ENCODE measurements at places on chromosomes 12 and 14.

- H3K27ac ChIP-seq: peak overlapping the region; percentile 15
- no peaks in the 10 kb centered on the region for H3K27me3 ChIP-seq
- H3K4me1 ChIP-seq: peaks cover 33% of the 10 kb centered on the region
- peak overlapping the region; percentile 52 for H3K4me3 ChIP-seq
- DNase-seq: no peak
Measured at GRCh38 chr12:3837049-3837448, 36.1 kb downstream of the PARP11 start.

DNA sequence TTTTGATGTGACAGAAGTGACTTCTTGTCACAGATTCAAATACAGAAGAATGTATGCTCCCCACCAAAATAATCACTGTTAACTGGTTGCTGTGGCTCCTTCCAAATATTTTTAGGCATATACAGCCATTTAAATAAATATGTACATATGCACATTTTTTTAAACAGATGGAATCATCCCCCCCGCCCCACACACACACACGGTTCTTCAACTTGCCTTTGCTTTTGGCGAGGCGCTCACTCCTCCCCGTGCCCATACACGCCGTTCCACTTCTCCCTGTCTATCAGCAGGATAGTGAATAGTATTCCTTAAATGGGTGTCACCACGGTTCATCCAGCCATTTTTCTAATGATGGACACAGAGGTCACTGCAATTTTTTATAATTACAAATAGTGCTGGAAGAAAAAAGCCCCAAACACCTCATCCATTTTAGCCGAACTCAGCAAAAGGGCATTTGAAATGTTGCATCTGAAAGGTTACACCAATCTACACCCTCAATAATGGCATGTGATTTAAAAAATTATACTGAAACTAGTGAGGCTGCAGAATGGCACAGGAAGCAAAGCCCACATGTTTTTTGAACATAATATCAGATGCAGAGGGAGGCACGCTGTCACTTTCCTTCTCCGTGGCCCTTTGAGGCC is 39.2 kb upstream of the MEG3 start:
- H3K4me1 ChIP-seq: no peaks in the 10 kb centered on the region
- no peak overlapping the region for H3K4me3 ChIP-seq
- no peak for DNase-seq
- H3K27me3 ChIP-seq: peaks cover 5% of the 10 kb centered on the region

- DNase-seq: no peak
- H3K4me1 ChIP-seq: peaks cover 15% of the 10 kb centered on the region
- no peak overlapping the region for H3K4me3 ChIP-seq
- peaks cover 19% of the 10 kb centered on the region for H3K27me3 ChIP-seq
Measured at GRCh38 chr14:95700221-95700976, 13.5 kb downstream of the TCL1A start.

GRCh38 chr12:56029166-56029519 is 8.3 kb downstream of the IKZF4 start:
- DNase-seq: no peak
- H3K27ac ChIP-seq: peak overlapping the region; percentile 17
- no peaks in the 10 kb centered on the region for H3K4me1 ChIP-seq
- H3K27me3 ChIP-seq: no peaks in the 10 kb centered on the region
- peaks cover 6% of the 10 kb centered on the region for H3K36me3 ChIP-seq

GRCh38 chr12:74732164-74732784 is 194.6 kb downstream of the ATXN7L3B start:
- H3K27ac ChIP-seq: no peak overlapping the region
- H3K36me3 ChIP-seq: no peaks in the 10 kb centered on the region
- DNase-seq: no peak
- H3K4me3 ChIP-seq: no peak overlapping the region
- no peaks in the 10 kb centered on the region for H3K27me3 ChIP-seq

DNA sequence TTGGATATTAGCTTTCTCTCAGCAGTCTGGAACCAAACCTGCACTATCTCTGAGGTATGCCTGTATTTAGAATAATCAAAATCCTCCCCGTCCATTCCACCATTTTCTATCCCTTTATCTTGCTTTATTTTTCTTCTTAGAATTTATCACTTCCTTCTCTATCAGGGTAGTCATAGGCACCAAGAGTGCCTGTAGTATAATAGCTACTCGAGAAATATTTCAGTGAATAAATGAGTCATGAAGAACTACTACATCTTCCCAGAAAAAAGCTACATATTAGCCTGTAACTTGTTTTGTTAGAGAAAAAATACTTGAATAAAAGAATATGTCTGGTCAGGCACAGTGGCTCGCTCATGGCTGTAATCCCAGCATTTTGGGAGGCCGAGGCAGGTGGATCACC is 4.3 kb downstream of the SLC2A14 start:
- DNase-seq: no peak
- H3K4me3 ChIP-seq: no peak overlapping the region
- H3K4me1 ChIP-seq: no peaks in the 10 kb centered on the region
- H3K27me3 ChIP-seq: peaks cover 14% of the 10 kb centered on the region

GRCh38 chr12:39467432-39467870 is 24.5 kb upstream of the KIF21A start:
- H3K27ac ChIP-seq: peak overlapping the region; percentile 7
- DNase-seq: no peak
- peaks cover 8% of the 10 kb centered on the region for H3K4me1 ChIP-seq
- no peaks in the 10 kb centered on the region for H3K27me3 ChIP-seq

DNA sequence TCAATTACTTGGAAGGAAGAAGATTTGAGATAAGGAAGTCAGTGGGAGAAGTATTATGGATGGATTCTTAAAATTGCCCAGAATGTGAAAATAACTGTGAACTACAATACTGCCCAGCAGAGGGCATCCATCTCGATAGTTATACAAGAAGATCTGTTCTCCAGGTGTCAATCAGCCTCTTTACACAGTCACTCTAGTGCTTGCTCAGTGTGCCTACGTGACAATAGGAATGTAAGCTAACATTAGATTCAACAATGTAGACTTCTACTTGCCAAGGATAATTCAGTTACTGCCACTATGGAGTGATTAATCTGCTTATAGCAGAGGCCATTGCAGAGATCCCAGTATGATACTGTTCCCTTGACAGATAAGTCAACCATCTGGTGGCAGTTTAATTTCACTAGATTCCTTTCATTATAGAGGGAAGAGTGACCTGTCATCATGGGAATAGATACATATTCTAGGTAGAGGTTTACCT is 10.6 kb upstream of the MAP4K5 start:
- H3K27ac ChIP-seq: no peak overlapping the region
- peaks cover 5% of the 10 kb centered on the region for H3K27me3 ChIP-seq
- H3K4me3 ChIP-seq: no peak overlapping the region
- peaks cover 10% of the 10 kb centered on the region for H3K4me1 ChIP-seq
- H3K36me3 ChIP-seq: peaks cover 5% of the 10 kb centered on the region
- DNase-seq: peak; percentile 41
